Activated naive CD8-positive, alpha-beta T cell treated with anti-CD3 and anti-CD28 coated beads, Interleukin-2, amount 50 U/mL, for 24 hours (primary cell): ENCODE measurements at places on chromosomes 6 and 20.

- no peak for DNase-seq
Measured at GRCh38 chr20:35750611-35751010, 8.6 kb upstream of the RBM39 start.

- DNase-seq, result no peak
Measured at GRCh38 chr20:47215653-47216397, 140.7 kb downstream of the ZMYND8 start.

GRCh38 chr6:45756606-45757005 is 259.1 kb downstream of the CLIC5 start:
- no peak for DNase-seq

DNA sequence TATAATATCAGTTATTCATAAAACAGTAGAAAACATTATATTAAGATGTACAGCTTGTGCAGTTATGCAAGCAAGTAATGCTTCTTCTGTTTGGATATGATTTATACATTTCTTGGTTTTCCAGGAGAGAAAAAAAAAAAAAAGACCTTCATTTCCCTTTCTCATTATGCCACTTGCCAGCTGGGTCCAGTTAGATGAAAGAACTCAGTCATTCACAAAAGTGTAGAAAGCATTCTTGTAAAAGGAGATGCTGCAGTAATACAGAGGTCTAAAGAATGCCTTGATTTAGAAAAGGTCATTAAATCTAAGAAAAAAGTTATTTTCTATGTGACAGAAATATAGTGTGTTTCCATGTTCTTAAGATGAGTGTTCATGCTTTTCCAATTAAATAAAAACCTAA is 7.4 kb downstream of the PDE7B start:
- DNase-seq, result no peak

GRCh38 chr6:73798592-73798991 is 102.6 kb downstream of the CD109 start:
- DNase-seq, result peak; percentile 6

DNA sequence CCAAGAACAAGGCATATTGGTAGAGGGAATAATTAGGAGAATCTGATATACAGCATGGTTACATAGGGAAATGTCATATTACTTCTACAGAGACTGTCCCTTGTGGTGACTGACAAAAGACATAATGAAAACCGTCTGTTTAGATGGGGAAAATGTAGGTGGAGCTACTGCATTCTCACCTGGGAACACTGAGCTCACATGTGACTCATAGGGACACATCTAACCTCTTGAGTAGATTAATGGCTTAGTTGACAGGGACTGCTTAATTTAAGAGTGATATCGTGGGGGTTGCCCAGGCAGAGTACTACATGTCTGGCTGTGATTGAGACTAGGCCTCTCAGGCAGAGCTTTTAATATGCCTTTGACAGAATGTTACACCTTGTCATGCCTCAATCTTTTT is 235.3 kb upstream of the ZFP64 start:
- DNase-seq, result no peak

DNA sequence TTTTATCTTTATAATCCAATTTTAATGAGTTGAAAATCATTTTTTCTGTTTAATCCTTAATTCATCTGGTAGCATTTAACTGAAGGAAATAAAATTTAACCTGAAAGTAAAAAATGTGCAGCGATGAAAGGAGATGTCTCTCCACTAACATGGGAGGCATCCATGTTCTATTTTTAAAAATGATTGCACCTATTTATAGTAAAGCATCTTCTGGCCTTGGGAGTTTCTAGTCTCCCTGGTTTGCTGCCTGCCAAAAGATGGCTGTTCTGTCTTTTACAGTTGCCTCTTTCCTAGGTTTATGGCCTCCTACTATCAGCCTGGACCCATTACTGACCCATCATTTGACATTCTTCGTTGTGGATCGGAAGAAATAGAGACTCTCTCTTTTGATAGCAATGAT is 143.0 kb downstream of the B3GAT2 start:
- no peak for DNase-seq

- no peak for DNase-seq
Measured at GRCh38 chr6:37442416-37443215, 9.6 kb downstream of the CMTR1 start.

DNA sequence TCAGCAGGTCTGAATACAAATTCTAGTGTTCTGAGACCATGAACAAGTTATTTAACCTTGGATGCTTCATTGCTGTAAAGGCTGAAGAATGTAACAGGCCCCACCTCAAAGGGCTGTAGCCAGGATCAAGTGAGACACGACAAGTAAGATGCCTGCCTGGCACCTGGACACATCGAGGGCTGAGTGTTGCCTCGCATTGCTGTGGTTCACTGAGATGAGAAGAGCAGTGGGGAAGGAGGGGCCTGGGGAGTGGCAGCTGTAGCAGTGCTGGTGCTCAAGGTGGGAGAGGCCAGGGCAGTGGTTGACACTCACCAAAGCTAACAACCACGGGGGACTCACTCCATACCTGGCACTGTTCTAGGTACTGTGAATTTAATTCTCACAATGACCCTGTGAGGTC is 187.8 kb downstream of the KIF16B start:
- no peak for DNase-seq

DNA sequence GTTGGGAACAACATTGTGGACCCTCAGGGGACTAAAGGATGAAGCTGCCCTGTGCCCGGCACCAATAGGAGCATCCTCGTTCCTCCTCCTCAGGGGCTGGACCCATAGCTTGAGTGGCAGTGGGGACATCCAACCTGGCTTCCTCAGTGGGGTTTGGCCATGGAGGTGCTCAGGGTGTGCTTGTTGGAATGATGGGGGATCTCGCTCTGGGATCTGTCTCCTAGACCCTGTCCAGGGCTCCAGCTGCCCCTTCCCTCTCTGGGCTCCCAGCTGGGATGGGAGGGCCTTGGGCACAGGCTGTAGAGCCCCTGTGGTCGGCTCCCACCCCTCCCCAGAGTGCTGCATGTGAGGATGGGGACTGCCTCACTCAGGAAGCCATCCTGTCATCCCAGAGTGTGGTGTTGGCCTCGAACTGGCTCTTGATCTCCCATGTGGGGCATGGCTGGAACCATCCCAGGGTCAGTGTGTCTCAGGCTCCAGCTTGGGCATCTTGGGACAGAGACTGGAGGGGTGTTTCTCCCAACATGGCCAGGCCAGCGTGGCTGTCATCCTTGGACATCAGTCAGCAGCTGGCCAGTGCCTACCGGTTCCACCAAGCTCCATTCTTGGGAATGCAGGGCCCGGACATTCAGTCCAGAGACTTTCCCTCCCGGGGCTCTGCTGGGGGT is 9.5 kb upstream of the MYT1 start:
- no peak for DNase-seq

DNA sequence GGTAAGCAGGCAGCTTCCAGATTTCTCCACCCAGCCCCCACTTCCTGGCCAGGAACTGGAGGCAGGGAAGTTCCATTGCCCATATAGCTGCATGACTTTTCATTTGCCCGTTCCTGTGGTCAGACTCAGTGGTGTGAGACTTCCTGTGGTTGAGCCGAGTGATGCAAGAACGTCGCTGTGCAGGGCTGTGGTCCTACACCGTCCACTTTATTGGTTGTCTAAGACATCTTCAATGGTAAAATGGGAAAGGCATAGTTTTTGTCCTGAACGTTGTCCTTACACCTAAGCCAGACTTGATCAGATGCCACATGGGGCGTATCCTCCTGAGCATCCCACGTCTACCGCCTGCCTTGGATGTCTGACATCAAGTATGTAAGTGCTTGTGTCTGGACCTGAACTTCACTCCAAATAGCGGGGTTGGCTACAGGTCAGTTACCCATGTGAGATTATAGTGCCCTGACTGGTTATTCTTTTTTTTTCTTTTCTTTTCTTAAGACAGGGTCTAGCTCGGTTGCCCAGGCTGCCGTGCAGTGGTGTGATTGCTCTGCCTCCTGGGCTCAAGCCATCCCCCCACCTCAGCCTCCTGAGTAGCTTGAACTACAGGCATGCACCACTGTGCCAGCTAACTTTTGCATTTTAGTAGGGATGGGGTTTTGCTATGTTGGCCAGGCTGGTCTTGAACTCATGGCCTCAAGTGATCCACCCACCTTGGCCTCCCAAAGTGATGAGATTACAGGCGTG is 25.9 kb upstream of the GTSF1L start:
- peak; percentile 67 for DNase-seq

DNA sequence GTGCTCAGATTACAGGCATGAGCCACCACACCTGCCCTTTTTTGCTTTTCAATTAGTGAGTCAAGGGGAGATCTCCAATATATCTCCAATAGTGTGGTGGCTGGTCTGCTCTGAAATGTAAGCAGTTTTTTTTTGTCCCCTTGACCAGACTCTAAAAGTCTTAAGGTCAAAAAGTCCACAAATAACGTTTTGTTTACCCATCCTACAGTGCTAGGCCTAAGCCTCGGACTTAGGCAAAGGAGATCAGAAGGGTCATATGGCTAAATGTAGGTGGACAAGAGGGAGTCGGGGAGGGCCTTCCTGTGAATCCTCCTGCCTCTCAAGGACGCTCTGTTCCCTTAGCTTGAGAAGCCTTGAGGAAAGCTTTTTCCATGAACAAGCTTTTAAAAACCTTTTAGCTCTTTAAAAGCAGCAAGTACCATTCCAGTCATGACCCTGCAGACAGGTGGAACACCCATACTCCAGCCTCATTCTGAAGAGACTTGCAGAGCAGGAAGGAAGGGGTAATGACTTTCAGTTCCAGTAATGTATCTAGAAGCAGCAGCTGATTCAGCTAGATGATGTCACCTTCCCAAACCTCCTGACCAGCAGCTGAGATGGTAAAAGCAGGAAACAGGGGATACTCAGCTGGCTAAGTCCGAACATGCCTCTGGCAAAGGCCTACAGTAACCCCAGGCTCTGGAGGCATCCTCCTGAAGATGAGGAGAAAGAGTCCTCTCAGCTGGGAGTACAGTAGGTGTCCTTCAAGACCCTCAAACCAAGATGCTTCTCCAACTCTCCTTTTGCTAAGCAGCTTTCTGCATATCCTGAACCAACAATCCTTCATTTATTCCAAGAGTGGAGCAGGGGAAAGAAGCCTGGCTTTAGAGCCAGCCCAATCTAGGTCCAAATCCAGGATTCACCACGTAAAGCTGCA is 23.6 kb downstream of the BCL2L1 start:
- no peak for DNase-seq

- DNase-seq, result no peak
Measured at GRCh38 chr6:163525926-163526325, 111.4 kb downstream of the QKI start.

- DNase-seq, result peak; percentile 59
Measured at GRCh38 chr6:18823782-18824386, 436.7 kb downstream of the RNF144B start.

- no peak for DNase-seq
Measured at GRCh38 chr20:53344891-53345290, 248.7 kb downstream of the ZNF217 start.

GRCh38 chr6:68427630-68428029 is 207.5 kb upstream of the ADGRB3 start:
- DNase-seq, result no peak

- DNase-seq, result no peak
Measured at GRCh38 chr6:156160795-156161165, 616.4 kb upstream of the ARID1B start.

- no peak for DNase-seq
Measured at GRCh38 chr6:121549736-121550135, 114.3 kb downstream of the GJA1 start.

DNA sequence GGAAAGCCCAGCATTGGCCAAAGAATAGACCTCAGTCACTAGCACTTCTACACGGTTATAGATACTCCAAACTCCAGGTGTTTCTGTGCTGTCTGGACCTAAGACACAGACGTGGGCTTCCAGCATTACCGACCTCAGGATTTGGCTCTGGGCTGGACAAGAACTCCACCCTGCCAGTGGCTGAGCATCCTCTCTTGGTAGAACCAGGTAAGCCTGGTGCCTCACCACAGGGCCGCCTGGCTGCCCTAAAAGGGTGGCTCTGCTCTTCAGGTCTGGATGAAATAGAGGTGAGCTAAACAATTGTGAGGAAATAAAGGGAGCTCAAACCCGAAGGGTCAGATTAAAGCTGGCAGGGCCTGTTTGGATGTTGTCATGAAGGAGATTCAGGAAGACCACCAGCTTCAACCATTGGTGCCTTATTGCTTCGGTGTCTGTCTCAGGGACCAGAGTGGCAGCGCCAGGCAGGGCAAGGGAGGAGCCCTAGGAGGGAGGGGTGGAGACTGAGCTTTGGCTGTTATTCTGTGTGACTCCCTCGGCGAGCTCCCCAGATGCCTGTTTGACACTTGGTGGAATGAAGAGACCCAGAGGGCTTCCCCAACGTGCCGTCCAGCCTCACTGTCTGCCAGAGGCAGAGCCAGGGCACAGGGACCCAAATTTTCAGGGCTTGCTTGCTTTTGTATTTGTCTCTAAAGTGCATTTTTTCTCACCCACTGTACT is 8.6 kb downstream of the SYNDIG1 start:
- no peak for DNase-seq

DNA sequence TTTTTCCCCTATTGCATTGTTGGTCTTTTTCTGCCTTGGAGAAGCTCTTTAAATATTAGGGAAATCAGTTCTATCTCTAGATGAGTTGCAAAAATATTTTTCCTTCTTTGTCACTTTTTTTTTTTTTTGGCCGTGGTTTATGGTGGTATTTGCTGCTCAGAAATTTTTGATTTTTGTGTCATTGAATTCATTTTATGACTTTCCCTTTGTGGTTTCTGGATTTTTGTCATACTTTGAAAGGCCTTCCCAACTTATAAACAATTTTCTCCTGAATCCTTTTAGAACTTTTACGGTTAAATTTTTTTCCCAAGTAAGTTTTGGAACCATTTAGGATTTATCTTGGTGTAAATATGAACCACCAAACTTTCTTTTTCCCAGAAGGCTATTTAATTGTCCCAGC is 145.6 kb downstream of the GJA10 start:
- no peak for DNase-seq

GRCh38 chr6:70299456-70299855 is 3.4 kb downstream of the COL9A1 start:
- no peak for DNase-seq
